ENCODE measurements at places on chromosomes 5 and 9.
A peak's percentile ranks its signal among the peaks of the same experiment; 100 is the strongest.

DNA sequence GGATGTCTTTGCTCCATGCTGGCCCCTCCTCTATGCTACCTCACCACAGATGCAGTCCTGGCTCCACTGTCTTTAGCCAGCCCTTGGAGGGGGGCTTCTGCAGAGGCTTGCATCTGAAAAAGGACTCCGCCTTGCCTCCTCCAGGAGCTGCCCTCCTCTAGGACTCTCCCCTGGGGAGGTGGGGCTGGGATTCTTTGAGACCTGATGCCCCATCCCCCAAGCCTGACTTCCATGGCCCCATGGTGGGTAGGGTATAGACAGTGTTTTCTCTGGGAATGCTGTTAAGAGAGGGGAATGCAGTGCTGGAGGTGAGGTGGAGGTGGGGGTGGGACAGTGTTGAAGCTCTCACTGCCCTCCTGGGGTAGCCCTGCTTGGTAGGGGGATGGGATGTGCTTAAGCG lies 14.3 kb downstream of the JADE2 start:
- no peak for DNase-seq

DNA sequence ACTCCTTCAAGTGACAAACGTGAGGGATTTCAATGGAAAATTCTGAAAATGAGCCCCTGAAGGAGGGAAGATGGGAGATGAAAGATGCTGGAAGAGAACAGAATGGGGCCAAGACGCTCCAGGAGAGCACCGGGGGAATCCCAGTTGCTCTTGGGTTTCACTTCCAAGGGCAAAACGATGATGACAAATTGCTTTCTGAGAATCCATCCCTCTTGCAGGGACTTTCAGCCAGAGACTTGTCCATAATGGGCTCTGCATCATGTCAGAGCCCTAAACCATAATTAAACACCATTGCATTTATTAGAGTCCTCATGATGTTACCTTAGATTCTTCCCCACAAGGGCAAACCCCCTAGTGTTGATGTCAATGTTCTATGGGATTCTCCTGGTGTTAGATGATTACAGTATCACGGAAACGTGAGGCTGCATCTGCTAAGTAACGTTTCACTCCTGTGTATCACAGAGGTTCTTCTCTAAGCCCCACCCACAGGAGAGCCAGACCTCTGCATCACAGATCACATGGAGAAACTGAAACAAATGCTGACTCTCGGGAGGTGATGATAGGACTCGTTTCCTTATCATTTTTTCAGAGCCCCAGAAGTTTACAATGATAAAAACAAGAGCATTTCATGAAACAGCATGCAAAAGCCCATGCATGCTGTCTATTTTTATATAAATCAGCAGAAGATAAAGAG lies 114.4 kb downstream of the TENT4A start:
- no peak for DNase-seq

- no peak for DNase-seq
These were observed 116.0 kb downstream of the MLLT3 start for GRCh38 chr9:20506099-20506900.

DNA sequence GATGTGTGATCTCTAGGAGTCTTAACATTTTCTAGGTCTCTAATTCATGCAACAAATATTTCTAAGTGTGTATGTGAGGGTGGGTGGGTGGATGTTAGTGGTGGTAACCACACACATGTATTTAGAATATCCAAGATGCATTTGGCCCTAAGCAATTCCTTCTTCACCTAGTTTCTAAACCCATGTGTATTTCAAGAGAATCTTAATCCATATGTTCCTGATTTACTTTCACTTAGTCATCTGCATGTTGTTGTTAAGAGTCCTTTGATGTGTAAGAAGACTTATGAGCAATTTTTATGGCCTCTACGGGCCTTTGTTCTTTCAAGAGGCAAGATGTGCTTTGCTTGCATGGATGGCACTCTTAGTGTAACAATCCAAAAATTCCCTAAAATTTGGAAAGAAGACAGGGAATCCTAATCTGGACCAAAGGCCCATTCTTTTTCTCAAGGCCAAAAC lies 282.6 kb downstream of the SPATA31D1 start:
- no peak for DNase-seq

DNA sequence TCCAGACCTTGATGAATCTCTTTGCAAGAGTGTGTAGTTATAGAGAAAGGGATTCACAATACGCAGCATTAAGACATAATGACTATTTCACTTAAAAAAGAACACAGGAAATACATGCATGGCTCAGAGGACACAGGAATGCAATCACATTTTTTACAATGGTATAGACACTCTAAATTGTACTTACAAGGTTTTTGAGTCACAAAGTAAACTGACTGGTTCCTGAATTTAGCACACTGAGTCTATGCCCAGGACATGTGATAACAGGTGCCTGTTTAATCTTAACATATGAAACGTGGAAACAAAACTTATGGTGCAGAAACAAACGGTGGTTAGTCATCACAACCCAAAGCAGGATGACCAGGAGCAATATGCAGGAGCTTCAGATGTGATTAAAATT lies 6.7 kb downstream of the EPB41L4A start:
- no peak for DNase-seq

- no peak for DNase-seq
These were observed 804.8 kb upstream of the ZNF608 start for GRCh38 chr5:125551246-125551645.

- DNase-seq = no peak
These were observed 5.7 kb downstream of the SLC6A3 start for GRCh38 chr5:1439388-1440097.

- DNase-seq = no peak
These were observed 1.0 kb downstream of the TBC1D2 start for GRCh38 chr9:98254228-98255060.

GRCh38 chr9:136055715-136056545 lies 39.2 kb downstream of the NACC2 start:
- DNase-seq = no peak

GRCh38 chr9:79928661-79929223 lies 357.0 kb downstream of the TLE4 start:
- no peak for DNase-seq

- DNase-seq = no peak
These were observed 500.2 kb upstream of the NUDT12 start for GRCh38 chr5:104062621-104063377.

GRCh38 chr9:32251539-32251938 lies 132.9 kb upstream of the ACO1 start:
- DNase-seq = peak; percentile 70

DNA sequence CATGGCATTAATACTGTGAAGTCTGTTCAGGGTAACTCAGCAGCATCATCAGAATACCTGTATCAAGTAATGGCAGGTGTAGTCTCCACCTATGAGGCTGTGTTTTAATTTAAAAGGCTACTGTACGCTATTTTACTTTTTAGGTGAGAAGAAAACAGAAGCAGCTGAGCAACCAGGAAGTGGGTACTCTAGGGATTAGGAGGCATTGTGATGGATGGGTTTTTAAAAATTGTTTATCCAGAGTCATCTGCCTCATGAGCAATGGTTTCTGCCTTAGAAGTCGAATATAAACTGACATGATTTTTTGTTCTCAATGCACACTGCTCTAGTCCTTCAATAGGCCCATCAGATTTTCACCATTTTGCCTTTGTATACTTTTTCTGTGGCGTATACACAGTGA lies 42.6 kb downstream of the PSIP1 start:
- no peak for DNase-seq

GRCh38 chr5:108541836-108542235 lies 159.9 kb upstream of the FBXL17 start:
- DNase-seq = no peak

GRCh38 chr5:1034421-1034905 lies 25.9 kb downstream of the NKD2 start:
- no peak for DNase-seq

- peak; percentile 55 for DNase-seq
These were observed 397.8 kb downstream of the ARRDC3 start for GRCh38 chr5:90985341-90985740.

DNA sequence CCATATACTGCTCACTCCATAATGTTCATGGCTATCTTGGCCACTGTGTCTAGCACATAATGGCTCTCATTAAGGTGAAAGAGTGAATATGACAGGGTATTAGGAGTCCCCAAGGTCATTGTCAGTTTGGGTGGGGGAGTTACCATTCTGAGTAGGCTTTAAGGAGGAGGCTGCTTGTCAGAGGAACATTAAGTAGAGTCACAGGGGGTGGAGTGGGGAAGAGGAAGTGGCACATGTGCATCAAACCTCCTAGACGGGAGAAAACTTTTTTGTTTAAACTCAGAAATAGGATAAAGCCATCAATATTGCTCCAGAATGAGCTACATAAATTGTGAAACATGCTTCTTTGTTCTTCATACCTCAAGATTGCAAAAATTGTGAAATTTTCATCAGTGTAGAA lies 45.5 kb downstream of the DAB2IP start:
- DNase-seq = no peak

DNA sequence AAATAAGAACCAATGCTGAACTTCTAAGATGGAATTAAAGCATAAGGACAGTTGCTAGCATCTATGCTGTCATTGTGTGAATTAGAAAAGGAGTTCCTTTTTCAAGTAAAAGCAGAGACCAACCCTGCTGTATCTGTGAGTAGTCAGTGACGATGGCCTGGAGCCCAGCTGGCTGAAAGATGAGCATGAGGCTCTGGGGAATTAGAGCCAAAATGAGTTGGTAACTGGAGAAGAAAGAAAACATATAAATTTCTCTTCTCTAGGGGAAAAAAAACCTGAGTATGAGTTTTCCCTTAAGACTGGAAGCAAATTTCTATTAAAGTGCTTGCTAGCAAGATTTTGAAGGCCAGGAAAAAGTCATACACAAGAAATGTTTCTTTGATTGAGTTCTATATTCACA lies 1.6 kb upstream of the SPZ1 start:
- DNase-seq = peak; percentile 28

- no peak for DNase-seq
These were observed 182.2 kb downstream of the TMC1 start for GRCh38 chr9:72703574-72703973.

DNA sequence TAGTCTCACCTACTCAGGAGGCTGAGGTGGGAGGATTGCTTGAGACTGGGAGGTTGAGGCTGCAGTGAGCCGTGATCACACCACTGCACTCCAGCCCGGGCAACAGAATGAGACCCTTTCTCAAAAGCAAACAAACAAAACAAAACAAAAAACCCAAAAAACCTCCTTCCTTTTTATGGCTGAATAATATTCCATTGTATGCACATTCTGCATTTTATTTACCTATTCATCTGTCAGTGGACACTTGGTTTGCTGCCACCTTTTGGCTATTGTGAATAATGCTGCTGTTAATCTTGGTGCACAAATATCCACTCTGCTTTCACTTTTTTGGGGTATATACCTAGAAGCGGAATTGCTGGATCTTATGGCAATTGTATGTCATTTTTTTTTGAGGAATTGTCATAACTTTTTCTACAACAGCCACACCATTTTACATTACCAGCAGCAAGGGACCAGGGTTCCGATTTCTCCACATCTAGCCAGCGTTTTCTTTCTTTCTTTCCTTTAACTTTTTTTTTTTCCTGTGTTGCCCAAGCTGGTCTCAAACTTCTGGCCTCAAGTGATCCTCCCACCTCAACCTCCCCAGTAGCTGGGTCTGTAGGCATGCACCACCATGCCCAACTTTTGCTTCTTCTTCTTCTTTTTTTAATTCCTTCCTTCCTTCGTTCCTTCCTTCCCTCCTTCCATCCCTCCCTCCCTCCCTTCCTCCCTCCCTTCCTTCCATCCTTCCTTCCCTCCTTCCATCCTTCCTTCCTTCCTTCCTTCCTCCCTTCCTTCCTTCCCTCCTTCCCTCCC lies 30.6 kb downstream of the NKX2-5 start:
- no peak for DNase-seq

- no peak for DNase-seq
These were observed 12.2 kb downstream of the KLF9 start for GRCh38 chr9:70402213-70402612.

DNA sequence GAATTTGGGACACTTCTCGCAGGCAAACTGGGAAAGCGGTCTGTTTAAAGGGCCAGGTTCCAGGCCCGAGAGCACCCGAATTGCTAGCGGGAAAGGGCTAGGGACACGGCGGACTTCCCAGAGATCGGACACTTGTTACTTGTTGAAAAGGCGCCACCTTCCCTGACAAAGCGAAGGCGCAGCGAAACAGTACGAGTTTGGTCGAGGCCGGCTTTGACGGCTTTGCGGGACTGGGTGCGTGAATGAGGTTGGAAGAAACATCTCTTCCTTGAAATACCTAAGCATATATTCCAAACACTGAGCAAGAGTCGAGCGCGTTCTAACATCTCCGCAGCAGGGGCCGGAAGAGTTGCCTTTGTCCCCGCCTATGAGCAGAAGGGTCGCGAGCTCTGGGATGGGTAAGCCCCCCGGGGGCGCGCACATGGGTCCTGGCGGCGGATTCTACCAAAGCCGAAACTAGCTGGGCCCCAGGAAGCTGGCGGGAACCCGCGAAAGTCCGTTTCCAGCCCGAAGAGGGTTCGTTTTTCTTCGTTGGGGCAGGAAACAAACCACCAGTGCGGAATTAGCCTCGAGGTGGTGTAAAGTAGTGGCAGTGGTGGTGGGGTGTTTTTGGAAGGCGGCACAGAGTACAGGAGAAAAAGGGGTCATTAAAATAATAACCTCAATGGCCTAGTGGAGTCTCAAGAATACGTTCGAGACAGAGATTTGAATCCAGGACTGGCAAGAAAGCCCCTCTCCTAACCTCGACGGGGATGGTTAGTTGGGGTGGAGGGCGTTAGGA lies 1.5 kb downstream of the GDNF start:
- DNase-seq = no peak

- DNase-seq = no peak
These were observed 137.5 kb downstream of the CPLANE1 start for GRCh38 chr5:37111426-37112382.

DNA sequence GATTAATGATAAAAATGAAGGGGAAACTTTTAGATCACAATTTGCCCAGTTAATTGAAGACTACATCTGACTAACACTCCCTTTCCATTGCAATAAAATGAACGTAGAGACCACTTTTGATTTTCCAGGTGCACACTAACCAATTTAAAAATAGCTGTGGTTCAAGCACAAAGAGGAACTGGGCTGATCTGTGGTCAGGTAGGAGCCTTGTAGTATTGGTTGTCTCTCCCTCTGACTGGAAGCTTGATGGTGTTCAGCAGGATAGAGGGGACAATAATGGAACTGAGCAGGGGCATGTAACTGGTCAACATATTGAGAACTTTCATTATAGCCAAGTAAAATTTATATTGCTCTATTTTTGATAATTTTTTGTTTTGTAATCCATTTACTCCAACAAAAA lies 886.8 kb upstream of the SEMA6A start:
- DNase-seq = no peak

DNA sequence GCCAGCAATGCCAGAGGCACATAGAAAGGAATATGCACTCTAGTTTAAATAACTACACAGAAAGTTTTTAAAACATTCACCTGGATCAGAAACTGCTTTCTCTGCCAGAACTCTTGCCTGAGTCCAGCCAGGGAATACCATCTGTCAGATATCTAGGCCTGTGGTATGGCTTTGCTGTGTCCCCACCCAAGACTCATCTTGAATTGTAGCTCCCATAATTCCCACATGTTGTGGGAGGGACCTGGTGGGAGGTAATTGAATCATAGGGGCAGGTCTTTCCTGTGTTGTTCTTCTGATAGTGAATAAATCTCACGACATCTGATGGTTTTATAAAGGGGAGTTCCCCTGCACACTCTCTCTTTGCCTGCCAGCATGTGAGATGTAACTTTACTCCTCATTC lies 41.5 kb upstream of the KCNV2 start:
- DNase-seq = no peak

- peak; percentile 66 for DNase-seq
These were observed 49.9 kb upstream of the IL13 start for GRCh38 chr5:132608107-132608506.

- no peak for DNase-seq
These were observed 28.1 kb upstream of the PIK3R1 start for GRCh38 chr5:68187268-68188055.
